Transverse colon (tissue), 4 donors: ENCODE measurements at places on chromosomes 1 and 21. TPM values are rescaled to one million over a fixed set of nuclear protein-coding genes. Genes with fewer than 3 reads are reported as not detected.
A peak's percentile ranks its signal among the peaks of the same experiment; 100 is the strongest.

- DNase-seq: peak; percentile 18
Observed at GRCh38 chr1:53541761-53542550, 82.8 kb downstream of the DMRTB1 start.

DNA sequence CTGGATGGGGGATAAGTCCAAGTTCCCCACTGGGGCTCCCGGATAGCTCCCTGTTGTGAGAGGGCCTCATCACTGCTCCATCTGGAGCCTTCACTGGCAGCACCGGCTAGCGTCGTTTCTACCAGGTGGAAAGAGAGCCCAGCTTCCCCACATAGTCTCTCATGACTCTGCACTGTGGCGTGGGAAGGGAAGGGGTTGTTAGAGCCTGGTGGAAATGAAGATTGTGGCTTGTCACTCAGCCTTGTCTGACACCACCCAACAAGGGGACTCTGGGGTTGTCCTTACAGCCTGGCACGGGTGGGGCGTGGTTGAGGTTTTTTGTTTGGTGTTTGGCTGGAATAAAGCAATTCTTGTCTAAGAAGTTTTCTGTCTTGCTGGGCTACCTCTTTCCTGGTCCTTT lies 94.6 kb downstream of the ADARB1 start:
- no peak for DNase-seq

GRCh38 chr1:43622901-43623780 lies 26.8 kb upstream of the KDM4A start:
- DNase-seq: no peak

DNA sequence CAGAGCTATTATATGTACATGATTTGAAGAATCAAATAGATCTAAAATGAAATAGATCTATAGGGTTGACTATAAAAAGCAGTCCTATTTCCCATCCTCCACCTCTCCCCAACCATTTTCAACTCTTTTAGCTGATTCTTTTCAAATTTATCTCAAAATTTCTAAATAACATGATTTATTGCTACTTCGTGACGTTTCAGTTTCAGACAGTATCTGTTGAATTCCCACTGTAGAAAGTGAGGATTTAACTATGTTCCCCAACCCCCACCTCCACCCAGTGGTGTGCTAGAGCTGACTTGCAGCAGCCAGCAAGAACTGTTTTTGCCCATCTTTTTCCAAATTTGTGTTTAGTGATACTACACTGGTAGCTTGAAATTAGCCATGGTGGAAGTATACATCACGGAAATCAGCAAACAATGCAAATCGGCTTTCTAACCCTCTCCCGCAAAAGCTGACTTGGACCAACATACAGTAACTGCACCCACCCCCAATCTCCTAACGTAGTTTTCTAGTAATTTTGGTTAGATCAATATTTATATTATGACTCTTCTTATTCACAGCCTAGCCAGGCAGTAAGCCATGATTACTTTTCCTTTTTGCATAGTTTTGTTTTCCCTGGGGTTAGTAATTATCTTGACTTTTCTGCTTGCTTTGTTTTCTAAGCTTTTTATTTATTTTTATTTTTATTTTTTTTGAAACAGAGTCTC lies 10.9 kb downstream of the SEMA4A start:
- DNase-seq: no peak

The FAM110D gene
- total RNA-seq: 9.4 TPM

DNA sequence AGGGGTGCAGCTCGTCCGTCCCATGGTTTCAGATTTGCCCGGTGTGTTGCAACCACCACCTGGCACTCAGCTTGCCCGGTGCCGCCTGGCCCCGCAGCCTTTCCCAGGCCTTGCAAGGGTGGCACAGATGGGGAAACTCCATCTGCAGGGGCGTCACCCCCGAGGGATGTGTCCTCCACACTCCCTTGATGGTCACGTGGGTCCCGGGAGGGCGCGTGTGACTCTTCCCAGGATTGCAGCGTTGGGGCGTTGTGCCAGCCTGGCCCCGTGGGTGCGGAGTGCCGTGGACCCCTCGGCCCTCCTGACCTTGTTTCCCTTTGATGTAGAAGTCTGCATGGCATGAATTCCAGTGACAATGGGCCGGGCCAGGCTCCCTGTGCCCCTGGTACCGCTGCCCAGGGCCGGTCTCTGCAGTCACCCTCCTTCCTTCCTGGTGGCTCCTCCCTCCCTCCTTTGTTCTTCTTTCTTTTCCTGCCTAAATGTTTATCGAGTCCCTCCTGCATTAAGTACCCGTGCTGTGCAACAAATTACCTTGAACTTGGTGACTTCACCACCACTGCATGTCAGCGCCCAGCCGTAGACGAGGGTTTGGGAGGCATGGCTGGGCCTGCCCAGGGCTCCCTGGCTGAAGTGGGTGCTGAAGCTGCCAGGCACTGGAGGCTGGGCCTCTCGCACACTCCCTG lies 22.9 kb downstream of the RRP1 start:
- DNase-seq: peak; percentile 42

The BRDT gene
- not detected for total RNA-seq

GRCh38 chr1:37761416-37762095 lies 3.4 kb downstream of the EPHA10 start:
- DNase-seq: no peak

The CELA2A gene
- total RNA-seq: not detected

The TMIGD3 gene
- not detected for total RNA-seq

- DNase-seq: no peak
Observed at GRCh38 chr1:192808163-192808517, 699 bp upstream of the RGS2 start.

- no peak for DNase-seq
Observed at GRCh38 chr1:236041631-236042618, 23.0 kb downstream of the NID1 start.

The MXRA8 gene
- total RNA-seq: 145 TPM

DNA sequence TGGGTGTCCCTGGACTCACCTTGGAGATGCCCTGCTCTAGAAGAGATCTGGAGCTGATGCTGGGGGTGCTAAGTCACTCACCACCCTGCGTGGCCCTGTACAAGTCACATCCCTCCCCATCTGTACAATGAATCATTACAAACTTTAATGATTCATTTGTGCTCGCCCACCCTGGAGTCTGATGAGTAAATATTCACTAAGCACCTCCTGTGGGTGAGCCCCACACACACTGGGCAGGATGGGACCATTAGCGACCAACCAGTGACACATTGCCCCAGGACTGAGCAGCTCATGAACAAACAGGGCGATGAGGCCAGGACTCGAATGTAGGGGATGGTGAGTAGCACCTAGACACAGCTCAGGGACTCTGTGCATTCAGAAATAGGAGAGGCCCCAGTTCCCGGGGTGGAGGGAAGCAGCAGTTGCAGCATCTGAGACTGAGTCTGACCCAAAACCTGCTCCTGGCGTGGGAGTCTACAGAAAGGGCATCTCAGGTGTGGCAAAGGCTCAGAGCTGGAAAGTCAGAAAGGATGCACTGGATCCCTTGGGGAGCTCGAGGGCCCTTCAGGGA lies 18.1 kb upstream of the PDZK1IP1 start:
- no peak for DNase-seq

The KPNA6 gene
- total RNA-seq: 30.5 TPM

The VCAM1 gene
- 8.4 TPM for total RNA-seq

DNA sequence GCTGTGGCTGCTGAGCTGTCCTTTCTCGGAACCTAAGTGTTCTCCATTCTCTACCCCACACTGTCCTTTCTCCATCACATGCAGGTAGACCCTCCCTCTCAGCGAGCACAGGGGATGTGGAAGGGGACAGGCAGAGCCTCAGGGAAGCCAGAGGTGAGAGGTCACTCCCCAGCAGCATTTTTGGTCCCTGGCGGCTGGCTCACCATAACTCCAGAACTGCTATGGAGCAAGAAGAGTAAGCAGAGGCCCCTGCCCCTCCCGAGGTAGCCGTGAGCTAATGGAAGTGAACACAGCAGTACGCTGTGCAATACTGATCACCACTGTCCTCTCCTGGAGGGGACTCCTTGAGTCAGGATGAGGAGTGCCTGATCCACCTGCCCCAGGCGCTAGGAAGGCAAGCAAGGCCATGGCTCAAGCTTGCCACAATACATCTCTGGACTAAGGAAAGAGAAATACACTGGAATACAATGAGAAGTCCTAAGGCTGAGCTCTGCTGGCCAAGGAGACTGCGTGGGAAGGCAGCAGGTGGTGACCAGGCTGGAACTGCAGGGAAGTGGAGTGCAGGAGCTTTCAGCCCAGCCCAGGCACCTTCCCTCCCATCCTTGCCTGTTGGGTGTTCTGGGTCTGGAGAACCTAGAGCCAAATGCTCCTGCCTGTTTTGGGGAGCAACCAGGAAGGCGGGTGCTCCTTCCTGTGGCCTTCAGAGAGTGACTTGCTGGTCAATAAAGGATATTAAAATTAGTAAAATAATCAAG lies 96.2 kb downstream of the LAMC2 start:
- no peak for DNase-seq

DNA sequence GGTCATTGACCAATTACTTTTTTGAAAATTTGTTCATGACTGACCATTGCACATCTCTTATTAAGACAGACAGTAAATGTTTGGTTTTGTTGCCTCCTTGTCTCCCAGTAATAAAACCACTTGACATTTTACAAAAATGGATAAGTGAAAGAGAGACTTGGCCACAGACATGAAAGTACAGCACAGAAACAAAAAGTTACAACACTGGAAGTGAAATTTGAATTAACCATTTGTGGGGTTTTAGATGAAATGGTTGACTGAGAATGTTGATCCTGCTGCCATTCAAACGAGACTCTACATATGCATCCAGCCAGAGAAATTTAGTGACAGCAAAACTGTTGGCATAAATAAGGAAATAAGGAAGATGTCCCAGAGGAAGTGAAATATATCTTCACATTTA lies 79.3 kb upstream of the B3GALT2 start:
- no peak for DNase-seq

GRCh38 chr1:39654291-39654690 lies 14.8 kb upstream of the HEYL start:
- DNase-seq: no peak

The CSF1 gene
- 9.7 TPM for total RNA-seq

GRCh38 chr1:162835157-162835899 lies 25.6 kb downstream of the CCDC190 start:
- no peak for DNase-seq

The TGFB2 gene
- total RNA-seq: 0.95 TPM

The KMO gene
- not detected for total RNA-seq

The ASCL5 gene
- not detected for total RNA-seq

GRCh38 chr21:43604505-43605204 lies 54.6 kb downstream of the HSF2BP start:
- no peak for DNase-seq

DNA sequence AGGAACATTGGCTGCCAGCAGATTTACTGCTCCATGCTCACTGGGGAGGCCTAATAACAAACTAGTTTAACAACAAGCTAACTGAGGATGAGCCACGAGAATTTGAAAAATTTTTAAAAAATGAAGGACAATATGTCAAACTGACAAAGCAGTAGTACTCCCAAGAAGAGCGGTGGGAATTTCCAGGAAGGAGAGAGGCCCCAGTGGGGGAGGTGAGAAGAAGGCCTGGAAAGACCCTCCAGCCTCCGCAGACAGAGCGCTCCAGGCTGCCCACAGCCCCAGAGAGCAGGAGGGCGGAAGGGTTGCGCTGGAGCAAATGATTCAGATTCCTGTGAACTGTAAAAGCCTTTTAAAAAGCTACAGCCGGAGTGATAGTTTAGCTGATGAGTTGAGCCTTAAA lies 78.5 kb downstream of the SIPA1L2 start:
- no peak for DNase-seq

- DNase-seq: peak; percentile 46
Observed at GRCh38 chr21:38956856-38957571, 151.3 kb downstream of the ETS2 start.

The TMEM240 gene
- total RNA-seq: 4.2 TPM

The YOD1 gene
- total RNA-seq: 17.5 TPM

DNA sequence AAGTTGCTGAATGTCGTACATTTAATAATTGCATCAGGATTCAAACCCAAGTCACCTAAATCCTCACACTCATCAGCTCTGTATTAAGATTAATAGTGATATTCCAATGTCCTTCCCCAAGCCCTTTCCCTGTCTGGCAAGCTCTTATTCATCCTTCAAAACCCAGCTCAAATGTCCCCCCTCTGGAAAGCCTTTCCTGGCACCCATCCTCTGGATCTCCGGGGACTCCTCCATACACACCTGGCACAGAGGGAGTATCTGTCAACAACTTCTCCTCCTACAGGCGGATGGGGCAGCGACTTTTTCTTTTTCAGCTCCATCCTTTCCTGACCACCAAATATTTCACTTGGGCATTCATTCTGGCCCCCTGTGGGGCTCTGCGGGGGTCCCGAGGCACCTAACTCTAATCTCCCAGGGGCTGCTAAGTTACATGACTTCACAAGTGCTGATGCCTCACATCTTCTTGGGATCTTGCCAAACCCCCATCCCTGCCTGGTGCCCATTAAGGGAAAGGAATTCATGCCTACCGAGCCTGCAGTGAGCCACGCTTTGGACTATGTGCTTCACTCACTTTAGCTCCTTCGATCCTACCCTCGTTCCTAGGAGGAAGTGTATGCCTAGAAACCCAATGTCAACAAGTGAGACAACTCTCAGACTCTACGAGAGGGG lies 15.2 kb downstream of the TINAGL1 start:
- no peak for DNase-seq
